ENCODE measurements at places on chromosomes 12 and 14.
A peak's percentile ranks its signal among the peaks of the same experiment; 100 is the strongest.

DNA sequence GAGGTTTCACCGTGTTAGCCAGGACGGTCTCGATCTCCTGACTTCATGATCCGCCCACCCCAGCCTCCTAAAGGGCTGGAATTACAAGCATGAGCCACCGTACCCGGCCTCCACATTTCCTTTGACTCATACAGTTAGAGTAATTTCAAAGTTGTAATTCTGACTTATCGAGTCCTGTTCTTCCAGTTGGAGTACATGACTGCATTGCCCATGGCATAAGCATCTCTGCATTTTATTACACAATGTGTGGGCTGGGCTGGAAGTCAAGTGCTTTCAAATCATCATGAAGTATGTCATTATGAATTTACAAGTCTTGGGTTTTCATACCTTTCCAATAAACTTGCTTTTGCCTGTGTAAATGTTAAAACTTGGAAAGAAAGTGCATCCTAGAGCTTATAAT, 1295.7 kb upstream of the FLRT2 start:
- DNase-seq = no peak

- DNase-seq = no peak
Measured at GRCh38 chr12:12236896-12237295, 29.9 kb downstream of the LRP6 start.

GRCh38 chr12:9509464-9510161, 98.1 kb downstream of the KLRB1 start:
- peak; percentile 9 for DNase-seq

DNA sequence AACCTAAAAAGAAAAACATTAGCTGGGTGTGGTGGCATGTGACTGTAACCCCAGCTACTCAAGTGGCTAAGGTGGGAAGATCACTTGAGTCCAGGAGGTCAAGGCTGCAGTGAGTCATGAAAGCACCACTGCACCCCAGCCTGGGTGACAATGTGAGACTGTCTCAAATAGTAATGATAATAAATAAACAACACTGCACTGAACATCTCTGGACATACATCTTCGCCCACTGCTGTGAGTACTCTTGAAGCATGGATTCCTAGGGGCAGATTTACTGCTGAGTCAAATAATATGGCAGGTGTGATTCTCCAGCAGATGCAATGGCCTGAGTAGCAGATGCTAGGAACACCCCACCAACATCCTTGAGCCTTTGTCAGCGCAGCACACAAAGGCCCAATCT, 23.6 kb downstream of the ABCB9 start:
- DNase-seq = no peak

DNA sequence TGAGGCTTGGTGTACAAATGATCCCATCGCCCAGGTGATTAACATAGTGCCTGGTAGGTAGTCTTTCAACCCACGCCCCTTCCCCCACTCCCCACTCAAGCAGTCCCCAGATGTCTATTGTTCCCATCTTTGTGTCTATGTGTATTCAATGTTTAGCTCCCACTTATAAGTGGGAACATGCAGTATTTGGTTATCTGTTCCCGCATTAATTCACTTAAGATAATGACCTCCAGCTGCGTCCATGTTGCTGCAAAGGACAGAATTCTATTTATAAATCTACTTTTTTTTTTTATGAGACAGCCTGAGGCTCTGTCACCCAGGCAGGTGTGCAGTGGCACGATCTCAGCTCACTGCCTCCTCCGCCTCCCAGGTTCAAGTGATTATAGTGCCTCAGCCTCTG, 15.7 kb downstream of the SPX start:
- DNase-seq = no peak

GRCh38 chr14:35576856-35577255, 42.9 kb downstream of the INSM2 start:
- no peak for DNase-seq

DNA sequence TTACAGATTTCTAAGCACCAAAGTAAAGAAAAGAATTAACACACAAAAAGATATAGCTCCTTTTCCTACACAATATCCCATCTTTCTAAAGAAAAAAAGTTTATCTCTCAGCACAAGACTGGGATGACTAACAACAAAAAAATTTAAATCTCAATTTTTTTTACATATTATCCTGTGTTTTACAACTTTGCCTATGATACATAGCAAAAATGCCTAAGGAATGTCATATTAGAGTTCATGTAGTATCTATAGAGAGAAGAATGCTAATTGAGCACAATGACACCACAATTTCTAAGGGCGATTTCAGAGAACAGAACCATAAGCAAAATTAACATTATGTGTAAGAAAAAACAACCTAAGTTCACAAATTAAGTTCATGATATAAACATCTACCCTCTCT, 16.3 kb downstream of the C2CD5 start:
- no peak for DNase-seq

DNA sequence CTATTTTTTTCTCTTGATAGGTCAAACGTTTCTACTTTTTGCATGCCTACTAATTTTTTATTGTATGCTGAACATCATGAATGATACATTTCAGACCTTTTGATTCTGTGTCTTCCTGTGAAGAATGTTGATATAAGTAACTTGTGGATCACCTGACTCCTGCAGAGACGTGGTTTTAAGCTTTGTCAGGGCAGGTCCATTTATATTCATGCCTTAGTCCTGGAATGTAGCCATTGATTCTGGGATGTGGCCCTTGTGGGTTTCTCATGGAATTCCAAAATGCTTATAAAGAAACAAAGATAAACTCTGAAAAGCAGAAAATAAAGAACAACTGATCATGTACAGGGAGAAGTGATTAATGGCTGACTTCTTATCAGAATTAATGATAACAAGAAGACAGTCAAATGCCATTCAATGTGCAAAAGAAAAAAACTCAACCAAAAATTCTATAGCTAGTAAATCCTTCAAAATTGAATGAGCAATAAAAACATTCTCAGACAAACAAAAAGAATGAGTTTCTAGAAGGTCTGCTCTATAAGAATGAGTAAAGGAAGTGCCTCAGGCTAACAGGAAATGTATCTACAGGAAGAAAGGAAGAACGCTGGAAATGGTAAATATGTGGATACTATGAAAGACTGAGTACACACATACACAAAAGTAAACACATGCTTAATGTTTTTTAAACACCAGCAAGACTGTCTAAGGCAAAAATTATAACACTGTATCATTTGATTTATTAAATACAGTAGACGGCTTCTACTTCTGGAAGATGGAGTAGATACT, 284.8 kb upstream of the DIO3 start:
- no peak for DNase-seq

GRCh38 chr12:34097213-34097612, 74.9 kb downstream of the ALG10 start:
- no peak for DNase-seq

DNA sequence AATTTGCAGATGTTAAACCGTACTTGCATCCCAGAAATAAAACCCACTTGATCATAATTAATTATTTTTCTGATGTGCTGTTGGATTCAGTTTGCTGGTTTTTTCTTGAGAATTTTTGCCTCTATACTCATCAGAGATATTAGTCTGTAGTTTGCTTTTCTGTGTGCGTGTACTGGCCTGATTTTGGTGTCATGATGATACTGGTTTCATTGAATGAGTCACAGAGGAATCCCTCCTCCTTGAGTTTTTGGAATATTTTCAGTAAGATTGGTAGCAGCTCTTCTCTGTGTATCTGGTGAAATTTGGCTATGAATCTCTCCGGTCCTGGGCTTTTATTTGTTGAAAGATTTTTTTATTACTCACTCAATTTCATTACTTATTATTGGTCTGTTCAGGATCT, 100.4 kb upstream of the PMCH start:
- no peak for DNase-seq

GRCh38 chr12:1611803-1612572, 17.0 kb upstream of the WNT5B start:
- peak; percentile 38 for DNase-seq

- peak; percentile 3 for DNase-seq
Measured at GRCh38 chr14:74459289-74459946, 33.4 kb upstream of the SYNDIG1L start.

DNA sequence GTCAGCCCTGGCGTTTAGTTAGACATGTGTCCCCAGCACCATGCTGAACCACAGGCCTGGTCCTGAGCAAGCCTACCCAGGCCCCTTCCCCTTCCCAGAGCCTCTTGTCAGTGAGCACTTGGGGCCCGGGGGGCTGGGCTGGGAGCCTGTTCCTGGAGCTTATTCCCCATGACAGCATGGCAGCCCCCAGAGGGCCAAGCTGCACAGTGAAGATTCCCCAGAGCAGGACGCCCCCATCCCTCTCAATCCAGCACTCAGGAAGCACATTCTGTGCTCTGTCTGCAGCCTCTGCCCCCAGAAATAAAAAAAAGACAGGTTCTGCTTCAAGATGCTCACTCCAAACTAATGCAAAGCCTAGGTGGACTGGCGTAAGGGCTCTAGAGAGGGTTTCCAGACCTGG, 117.3 kb downstream of the LGMN start:
- DNase-seq = no peak

DNA sequence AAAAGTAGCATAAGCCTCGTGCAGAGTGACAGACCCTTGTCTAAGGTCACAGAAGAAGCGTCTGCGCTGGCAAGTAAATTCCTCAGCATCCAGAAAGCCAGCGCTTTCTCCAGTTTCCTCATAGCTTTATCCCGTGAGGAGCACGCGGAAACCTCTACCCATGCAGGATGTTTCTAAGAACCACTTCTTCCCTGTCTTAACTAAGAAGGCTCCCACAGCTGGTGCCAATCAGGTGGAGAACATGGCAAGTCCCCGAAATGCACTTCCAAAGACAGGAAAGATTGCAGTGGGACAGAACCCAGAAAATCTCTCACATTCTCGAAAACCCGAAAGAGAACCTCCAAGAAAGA, 968 bp upstream of the ARID4A start:
- no peak for DNase-seq

GRCh38 chr12:15662303-15662980, 126.7 kb downstream of the EPS8 start:
- no peak for DNase-seq

- DNase-seq = no peak
Measured at GRCh38 chr12:79162948-79163347, 298.4 kb downstream of the SYT1 start.

- DNase-seq = no peak
Measured at GRCh38 chr12:132207083-132207775, 63.0 kb downstream of the NOC4L start.

- no peak for DNase-seq
Measured at GRCh38 chr12:18416412-18416811, 155.1 kb downstream of the PIK3C2G start.

DNA sequence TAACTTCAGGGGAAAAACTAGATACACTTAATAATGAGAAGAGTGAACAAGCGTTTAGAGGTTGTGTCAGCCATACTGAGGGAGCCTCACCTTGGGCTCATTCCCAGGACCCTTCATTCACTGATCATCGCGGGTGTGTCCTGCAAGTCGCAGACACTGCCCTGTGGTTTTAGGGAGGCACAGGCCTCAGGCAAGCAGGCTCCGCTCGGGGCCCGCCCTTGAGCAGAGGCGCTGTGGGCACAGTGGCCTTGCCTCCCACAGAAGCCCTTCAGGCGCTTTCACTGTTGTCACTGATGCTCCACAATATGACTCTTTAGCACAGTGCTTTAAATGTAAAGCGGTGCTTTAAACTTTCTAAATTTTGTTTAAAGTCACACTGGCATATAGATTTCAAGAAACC, 67.4 kb downstream of the DDX51 start:
- DNase-seq = no peak

- no peak for DNase-seq
Measured at GRCh38 chr12:47752552-47752951, 6.1 kb downstream of the RAPGEF3 start.

GRCh38 chr12:43692064-43692463, 66.5 kb downstream of the PUS7L start:
- DNase-seq = no peak

DNA sequence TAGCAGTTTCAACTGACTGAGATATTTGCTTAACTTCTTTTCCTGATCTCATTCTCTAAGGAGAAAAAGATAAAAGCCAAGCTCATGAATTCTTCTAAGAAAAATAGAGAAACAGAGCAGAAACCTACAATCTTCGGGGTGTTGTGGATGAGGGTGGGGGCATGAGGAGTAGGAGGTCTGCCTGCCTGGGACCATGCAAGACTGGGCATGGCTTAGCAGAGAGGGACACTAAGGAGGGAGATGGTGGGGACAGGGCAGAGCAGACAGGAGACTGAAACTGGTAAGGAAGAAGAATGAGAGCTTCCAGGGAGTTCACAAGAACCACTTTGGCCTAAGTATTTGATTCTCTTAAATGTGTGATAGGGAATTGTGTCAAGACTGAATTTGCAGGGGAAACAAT, 188.0 kb downstream of the CFAP54 start:
- no peak for DNase-seq

DNA sequence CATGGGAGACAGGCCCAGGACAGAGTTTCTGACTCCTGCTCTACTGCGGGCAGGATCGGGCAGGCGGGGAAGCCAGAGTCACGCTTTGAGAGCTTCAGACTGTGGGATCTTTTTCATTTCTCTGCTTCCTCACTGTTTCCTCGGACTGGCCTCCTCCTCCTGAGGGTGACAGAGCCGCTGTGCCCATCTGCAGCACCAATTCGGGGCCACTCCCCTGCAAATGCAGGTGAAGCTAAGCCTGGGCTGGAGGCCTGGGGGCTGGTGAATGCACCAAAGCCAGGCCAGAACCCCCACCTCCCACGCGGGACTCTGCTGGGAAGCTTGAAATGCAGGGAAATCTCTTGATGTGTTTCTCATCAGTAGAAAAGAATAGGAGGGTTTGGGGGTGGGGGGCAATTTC, 77.5 kb downstream of the FOXN3 start:
- no peak for DNase-seq

DNA sequence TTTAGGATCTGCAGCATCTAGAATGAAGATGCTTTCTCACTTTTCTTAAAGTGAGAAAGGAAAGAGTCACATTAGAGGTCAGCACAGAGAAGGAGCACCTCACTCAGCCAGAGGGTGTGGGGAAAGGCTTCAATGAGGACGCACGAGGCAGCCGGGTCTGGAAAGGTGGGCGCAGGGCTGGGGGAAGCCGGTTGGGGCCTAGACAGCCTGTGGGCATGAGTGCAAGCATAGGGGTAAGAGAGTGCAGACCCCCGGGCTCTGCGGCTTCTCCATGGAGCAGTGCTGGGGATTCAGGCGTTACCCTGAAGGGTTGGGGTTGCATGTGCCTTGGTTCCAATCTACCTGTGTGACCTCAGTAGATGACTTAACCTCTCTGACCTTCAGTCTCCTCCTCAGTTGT, 49.9 kb downstream of the KRT80 start:
- DNase-seq = no peak

DNA sequence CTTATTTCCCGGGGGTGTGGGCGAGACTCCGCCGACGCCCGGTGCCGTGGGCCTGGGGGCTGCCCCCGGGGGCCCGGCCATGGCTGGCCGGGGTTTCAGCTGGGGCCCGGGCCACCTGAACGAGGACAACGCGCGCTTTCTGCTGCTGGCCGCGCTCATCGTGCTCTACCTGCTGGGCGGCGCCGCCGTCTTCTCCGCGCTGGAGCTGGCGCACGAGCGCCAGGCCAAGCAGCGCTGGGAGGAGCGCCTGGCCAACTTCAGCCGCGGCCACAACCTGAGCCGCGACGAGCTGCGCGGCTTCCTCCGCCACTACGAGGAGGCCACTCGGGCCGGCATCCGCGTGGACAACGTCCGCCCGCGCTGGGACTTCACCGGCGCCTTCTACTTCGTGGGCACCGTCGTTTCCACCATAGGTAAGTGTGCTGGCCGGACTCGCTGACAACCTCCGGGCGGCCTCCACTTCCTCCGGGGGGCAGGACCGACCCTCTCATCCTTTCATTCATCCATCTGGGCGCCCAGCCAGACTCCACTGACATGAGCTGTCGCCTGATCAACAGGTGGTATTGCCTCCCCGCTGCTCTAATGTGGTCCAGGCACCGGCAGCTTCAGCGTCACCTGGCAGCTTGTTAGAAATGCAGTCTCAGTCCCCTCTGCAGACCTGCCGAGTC, 467 bp downstream of the KCNK13 start:
- DNase-seq = no peak

- no peak for DNase-seq
Measured at GRCh38 chr12:52710730-52711129, 7.4 kb upstream of the KRT77 start.
